Central memory CD8-positive, alpha-beta T cell (primary cell): ENCODE measurements at places on chromosomes 11 and 22.

- DNase-seq = no peak
Measured at GRCh38 chr11:77654770-77655434, 17.3 kb upstream of the CLNS1A start.

- DNase-seq = no peak
Measured at GRCh38 chr11:31643857-31644256, 134.3 kb downstream of the ELP4 start.

- DNase-seq = no peak
Measured at GRCh38 chr22:19815093-19815822, 39.4 kb downstream of the GNB1L start.

GRCh38 chr11:66888282-66888681 lies 31.4 kb downstream of the LRFN4 start:
- no peak for DNase-seq

- DNase-seq = no peak
Measured at GRCh38 chr22:30556388-30556787, 9.8 kb upstream of the SEC14L6 start.

- no peak for DNase-seq
Measured at GRCh38 chr22:44680481-44680894, 21.5 kb upstream of the PRR5 start.

GRCh38 chr11:59778122-59778521 lies 22.9 kb downstream of the STX3 start:
- DNase-seq = no peak

DNA sequence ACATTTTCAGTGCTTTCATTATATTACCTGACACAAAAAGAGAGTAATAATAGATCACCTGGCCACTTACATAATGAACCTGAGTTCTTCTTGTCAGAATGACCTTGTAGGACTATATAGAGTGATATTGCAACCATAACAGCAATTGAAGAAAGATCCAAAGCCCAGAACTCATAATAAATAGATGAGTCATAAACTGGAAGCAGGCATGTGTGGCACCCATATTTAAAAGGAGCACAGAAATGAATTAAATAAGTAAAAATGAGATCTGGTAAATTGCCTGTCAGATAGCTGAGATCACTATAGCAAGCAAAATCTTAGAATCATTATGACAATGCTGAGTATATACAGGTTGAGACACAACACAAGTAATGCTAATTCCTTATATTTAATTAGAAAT lies 331.8 kb downstream of the AASDHPPT start:
- DNase-seq = no peak

GRCh38 chr11:27418356-27418755 lies 54.2 kb downstream of the LGR4 start:
- no peak for DNase-seq

DNA sequence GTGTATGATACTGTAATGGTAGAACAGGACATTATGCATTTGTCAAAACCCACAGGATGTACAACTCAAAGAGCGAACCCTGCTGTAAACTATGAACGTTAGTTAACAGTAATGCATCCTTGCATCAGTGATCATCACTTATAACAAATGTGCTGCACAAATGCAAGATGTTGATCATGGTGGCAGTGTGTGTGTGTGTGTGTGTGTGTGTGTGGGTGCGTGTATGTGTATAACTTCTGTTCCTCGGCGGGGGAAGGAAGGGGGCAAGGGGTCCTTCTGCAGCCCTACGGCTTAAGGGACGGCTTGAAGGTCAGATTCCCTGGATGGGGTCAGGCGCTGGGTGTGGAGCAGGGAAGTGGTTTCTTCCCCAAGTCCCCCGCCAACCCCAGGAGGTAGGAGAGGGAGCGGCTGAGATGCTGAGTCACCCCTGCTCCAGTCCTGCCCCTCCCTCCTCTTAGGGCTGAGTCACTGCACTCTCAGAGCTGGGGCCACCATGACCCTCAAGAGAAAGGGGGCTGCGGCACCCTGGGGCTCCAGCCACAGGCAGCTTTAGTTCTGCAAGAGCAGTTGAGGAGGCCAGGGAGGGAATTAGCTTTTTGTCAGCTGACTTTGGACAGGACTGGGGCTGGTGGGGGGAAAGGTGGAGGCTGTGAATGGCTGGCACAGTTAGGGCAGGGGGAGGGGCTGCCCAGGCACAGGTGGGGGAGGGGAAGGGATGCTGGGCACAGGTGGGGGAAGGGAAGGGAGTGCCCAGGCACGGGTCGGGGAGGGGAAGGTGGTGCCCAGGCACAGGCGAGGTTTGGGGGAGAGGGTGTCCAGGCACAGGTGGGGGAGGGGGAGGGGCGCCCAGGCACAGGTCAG lies 8.8 kb upstream of the CTSD start:
- peak; percentile 38 for DNase-seq

- no peak for DNase-seq
Measured at GRCh38 chr11:47571895-47572294, 6.5 kb downstream of the PTPMT1 start.

DNA sequence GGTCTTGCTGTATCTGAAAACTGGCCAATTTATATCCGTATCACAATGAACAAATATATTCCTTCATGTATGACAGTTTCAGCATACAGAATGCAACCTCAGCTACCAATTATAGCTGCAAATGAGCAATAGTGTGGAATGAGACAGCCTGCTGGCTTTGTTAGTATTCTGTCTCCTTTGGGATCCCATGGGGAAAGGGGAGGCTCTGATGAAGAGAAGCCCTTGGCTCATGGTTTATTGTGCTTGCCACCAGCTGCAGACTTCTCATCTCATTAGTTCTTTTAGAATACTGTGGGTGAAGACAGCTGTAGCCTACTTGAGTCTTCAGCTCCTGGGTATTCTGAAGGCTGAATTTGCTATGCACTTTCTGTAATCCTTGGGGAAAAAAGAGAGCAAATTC lies 42.4 kb downstream of the PITPNB start:
- no peak for DNase-seq

- no peak for DNase-seq
Measured at GRCh38 chr11:118088531-118088930, 1.8 kb upstream of the SMIM35 start.

DNA sequence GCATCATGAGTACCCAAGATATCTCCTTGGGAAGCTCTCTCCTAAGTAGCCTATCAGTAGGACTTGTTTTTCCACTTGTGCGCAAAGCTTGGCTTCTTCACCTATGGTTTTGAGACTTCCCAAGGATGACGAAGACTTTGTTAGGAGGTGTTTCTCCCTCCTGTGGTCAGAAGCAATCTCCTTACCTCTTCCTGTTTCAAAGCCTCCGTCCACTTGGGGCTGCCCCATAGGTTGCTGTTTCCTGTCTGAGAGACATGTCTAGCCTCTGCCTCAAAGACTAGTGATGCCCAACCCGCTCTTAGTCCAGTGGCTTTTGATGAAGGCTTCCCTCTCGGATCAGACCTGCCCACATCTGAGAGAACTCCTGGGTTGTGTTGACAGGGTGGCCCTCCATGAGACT lies 92.9 kb downstream of the TRAF6 start:
- DNase-seq = no peak

DNA sequence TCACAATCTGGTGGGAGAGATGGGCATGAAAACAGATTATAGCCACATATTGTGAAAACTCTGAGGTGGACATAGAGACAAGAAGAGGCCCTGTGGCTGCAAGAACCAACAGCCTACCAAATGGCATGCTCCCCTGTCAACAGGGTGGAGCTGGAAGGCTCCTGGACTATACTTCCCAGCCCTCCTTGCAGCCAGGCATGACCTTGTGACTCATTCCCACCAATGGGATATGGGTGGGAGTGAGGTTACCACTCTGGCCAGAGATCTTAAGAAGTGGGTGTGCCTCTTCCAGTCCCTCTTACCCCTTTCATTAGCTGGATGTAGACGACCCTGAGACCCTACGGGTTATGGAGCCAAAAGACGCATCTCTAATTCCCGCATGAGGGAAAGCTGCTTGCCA lies 126.4 kb upstream of the ZBED5 start:
- DNase-seq = no peak

- no peak for DNase-seq
Measured at GRCh38 chr22:31951194-31952093, 7.1 kb downstream of the YWHAH start.

GRCh38 chr22:49392247-49392646 lies 435.4 kb downstream of the BRD1 start:
- DNase-seq = no peak

DNA sequence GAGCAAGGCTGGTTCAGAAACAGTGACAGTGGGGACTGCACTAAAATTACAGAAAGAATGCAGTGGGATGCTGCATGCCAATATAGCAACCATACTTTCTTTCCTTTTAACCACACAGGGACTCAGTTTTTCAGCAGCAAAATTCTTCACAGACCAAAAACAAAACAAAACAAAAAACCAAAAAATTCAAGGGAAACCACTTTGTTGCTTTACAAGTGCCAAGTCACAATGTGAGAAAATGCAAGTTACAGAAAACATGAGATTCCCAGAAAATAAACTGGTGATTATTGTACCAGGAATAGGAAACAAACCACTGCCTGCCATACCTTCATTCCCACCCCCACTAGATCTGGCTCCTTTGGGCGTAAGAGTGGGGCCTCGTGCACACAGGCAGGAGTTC lies 52.6 kb downstream of the TENM4 start:
- DNase-seq = no peak

- no peak for DNase-seq
Measured at GRCh38 chr11:115396533-115396932, 107.7 kb downstream of the CADM1 start.

DNA sequence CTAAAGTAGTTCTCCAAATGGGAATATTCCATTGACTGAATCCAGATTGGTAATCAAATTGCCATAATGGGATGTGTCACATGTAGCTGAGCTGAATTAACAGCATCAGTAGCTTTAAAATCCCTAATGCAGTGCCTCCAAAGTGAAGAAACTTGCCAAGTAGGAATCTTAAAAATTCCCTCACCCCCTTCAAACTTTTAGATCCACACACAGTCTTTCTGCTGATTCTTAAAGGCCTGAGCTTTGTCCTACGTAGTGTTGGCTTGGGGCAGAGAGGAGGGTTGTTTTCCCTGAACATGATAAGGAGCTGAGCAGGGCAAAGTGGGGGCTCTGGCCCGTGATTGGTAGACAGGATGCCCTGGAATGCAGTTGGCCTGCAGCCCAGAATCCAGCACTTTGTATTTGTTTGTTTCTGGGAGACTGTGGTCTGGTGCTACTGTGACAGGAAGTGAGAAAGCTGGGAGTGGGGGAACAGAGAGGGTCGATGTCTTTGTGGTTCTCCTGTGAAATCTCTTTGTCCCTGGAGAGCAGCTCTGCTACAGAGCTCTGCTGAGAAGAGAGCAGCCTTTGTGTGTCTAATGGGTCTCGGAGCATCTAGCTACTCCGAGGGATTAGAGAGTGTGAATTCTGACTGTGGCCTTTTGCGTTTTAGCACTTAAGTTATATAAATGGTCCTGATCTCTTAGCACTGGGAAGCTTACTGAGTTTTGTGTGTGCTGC lies 16.9 kb downstream of the CTNND1 start:
- DNase-seq = no peak

DNA sequence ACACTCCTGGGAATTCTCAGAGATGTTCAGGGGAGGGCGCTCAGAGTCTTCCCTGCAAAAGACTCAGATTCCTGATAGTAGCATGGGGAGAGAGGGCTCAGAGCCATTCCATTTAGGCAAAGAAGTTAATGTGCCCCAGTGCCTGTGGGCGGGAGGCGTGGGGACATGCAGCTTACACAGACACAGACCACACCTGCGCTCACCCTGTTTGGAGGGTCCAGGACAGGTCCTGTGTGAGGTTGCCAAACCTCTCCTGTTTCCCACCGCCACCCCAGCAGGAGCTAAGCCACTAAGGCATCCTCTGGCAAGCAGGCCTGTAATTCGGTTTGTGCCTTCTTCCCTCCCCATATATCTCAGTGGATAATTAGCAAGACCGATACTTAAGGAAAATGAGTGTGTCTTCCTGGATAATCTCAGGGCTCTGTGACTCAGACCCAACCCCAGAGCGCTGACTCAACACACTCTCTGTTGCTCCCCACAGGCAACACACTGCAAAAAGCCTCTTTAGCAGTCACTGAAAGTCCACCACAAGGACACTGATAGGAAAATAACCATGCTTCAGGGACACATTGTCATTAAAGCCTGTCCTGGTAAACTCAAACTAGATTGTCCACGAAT lies 118.9 kb upstream of the LMO1 start:
- no peak for DNase-seq

GRCh38 chr11:78420796-78421209 lies 3.2 kb upstream of the GAB2 start:
- no peak for DNase-seq

DNA sequence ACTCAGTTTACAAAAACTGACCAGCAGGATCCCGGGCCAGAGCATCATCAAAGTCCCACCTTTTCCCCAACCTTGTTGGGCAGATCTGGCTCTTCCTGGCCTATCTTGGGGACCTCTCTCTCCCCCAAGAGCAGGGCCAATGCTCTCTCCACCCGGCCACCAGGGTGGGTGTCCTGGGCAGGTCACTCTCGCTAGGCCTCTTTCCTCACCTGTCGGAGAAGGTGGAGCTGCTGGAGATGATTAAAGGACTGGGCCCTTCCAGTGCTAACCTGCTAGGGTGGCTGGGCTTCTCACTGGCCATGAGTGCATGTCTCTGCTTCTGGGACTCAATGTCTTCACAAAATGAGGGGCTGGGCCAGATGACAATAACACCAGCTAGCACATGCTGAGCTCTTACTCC lies 2.9 kb upstream of the CAPN5 start:
- no peak for DNase-seq

- no peak for DNase-seq
Measured at GRCh38 chr11:124219126-124219525, 21.8 kb upstream of the OR8G1 start.

- no peak for DNase-seq
Measured at GRCh38 chr11:123560006-123560405, 94.4 kb downstream of the SCN3B start.

- no peak for DNase-seq
Measured at GRCh38 chr22:46640293-46641055, 20.3 kb downstream of the GRAMD4 start.

GRCh38 chr11:107439586-107440167 lies 17.9 kb downstream of the CWF19L2 start:
- no peak for DNase-seq

DNA sequence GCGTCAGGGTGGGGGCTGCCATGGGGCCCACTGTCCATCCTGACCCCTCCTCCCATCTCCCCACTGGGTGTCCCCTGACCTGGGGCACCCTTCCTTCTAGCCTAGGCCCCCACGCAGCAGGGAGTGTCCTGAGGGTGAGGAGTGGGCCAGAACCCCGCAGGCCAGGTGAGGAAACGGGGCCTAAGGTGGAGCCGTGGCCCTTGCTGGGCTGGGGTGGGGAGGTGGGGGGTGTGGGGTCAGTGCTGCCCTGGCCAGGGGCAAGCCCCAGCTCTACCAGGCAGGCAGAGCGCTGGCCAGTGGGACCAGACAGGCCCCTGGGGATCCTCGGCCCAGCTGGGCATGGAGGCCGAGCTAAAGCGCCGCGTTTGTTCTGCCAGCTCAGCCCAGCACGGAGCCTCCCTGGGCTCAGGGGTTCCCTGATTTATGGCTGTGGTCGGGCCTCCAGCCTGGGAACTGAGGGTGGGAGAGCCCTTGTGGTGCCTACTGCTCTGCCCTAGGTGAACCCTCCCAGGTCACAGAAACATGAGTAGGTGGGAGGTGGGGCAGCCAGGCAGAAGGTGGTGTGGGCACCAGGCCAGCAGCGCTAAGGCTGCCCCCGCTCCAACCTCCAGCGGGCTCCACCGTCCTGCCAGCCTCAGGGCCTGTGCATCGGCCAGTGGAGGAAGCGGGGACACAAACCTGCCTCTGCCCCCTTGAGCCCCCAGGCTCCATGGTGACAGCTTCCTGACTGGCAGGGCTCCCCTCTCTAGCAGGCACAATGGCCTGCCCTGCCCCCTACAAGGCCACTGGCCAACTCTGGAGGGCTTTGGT lies 22.4 kb downstream of the TRMU start:
- DNase-seq = no peak

- no peak for DNase-seq
Measured at GRCh38 chr11:120196826-120197225, 14.0 kb upstream of the OAF start.

- DNase-seq = no peak
Measured at GRCh38 chr11:47856186-47856585, 8.0 kb upstream of the NUP160 start.
